Stimulated activated naive CD8-positive, alpha-beta T cell treated with anti-CD3 and anti-CD28 coated beads, Interleukin-15, Interleukin-2, amounts not matched to agents 100 U/mL and 50 U/mL, for 24 hours (primary cell): ENCODE measurements at places on chromosomes 5 and 9.

- no peak for DNase-seq
Observed at GRCh38 chr5:65013166-65013565, 244.4 kb downstream of the CWC27 start.

DNA sequence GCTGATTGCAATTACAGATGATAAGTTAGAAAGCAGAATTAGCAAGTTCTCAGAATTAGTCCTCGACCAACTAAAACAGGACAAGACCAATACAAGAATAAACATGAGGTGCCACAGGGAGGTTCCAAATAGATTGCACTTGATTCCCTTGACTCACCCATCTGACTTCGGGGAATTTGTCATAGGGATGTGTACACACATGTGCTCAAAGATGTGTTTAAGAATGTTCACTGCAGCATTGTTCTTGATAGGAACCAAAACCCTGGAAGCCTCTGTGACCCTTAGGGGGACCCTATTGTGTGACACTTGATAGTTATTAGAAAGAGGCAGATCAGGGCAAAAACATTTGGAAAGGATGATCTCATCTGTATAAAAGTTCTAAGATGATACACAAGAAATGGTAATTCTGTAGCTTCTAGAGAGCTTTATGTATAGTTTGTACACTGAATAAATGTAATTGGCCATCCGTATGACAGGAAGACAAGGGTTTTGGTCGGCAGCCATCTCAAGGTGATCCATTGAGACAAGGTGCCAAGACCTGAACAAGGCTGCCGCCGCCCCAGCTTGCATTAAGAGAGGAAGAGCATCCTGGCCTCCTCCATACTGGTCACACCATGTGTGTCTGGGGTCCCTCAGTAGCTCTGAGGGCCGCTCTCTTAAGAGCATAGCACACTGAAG lies 48.2 kb upstream of the GARNL3 start:
- DNase-seq: no peak

- DNase-seq: peak; percentile 70
Observed at GRCh38 chr5:543755-544674, 19.8 kb upstream of the SLC9A3 start.

- DNase-seq: no peak
Observed at GRCh38 chr5:41109186-41109585, 38.0 kb upstream of the MROH2B start.

- no peak for DNase-seq
Observed at GRCh38 chr5:57834829-57835608, 352.4 kb upstream of the ACTBL2 start.

DNA sequence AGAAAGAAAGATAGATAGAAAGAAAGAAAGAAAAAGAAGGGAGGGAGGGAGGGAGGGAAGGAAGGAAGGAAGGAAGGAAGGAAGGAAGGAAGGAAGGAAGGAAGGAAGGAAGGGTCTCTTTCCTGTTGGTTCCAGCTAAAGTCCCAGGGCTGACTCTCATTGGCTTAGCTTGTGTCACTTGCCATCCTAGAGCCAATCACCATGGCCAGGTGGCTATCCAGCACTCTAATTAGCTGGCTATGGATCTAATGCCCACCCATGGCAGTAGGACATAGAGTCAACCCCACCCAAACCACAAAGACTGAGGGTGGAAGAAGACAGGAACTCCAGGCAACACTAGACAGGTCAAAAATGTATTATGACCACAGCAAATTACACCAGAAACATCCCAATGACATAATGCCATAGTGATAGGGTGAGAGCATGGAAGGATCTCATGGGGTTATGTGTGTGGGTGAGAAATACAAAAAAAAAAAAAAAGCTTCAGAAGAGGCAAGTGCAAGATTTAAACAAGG lies 10.8 kb upstream of the CPLX2 start:
- no peak for DNase-seq

DNA sequence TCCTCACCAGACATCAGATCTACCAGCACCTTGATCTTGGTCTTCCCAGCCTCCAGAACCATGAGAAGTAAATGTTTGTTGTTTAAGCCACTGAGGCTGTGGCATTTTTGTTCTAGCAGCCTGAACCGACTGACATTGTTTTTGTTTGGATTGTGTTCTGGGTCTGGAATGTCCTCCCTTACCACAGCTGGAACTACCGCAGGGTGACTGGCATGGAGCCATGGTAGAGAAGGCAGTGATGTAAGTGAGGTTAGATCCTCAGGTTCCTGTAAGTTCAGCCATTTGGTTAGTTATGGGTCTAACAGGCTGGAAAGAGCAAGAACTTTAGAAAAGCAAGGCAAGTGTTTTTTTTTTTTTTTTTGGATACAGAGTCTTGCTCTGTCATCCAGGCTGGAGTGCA lies 209.3 kb downstream of the DAB2IP start:
- no peak for DNase-seq

DNA sequence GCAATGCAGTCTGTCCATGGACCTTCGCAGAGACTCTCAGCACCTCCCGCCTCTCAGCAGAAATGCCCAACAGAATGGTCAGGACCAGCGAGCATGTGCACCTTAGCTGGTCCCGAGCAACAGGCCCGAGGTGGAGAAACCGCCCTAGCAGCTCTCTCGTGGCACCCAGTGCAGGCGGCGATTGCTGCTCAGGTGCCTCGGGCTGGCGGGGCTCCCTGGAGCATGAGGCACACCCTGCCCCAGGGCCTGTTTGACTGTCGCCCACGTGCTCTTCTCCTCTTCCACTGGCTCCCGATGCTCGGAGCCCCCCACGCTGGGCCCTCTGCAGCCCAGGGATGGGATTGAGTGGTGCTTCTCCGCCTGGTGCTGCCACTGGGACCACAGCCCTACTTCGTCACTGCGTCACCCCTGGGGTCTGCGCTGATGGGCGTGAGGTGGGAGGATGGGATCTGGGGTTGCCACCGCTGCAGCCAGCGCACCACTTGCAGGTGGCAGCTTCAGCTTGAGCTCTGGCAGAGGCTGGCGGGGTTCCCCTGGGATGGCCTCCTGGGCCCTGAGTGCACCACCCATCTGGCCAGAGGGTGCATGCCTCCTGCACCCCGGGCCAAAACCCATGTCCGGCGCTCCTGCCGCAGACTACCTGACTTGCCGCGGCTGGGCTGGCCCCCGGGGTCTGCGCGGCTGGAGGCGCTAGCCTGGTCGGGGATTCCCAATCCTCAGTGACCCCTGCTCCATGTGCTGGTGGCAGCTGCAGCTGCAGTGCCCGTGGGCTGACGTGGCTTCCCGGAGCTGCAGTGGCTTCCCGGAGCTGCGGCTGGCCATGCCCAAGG lies 244.2 kb downstream of the FOXD4L6 start:
- no peak for DNase-seq

GRCh38 chr9:126738553-126738952 lies 66.3 kb upstream of the ZBTB43 start:
- DNase-seq: no peak

DNA sequence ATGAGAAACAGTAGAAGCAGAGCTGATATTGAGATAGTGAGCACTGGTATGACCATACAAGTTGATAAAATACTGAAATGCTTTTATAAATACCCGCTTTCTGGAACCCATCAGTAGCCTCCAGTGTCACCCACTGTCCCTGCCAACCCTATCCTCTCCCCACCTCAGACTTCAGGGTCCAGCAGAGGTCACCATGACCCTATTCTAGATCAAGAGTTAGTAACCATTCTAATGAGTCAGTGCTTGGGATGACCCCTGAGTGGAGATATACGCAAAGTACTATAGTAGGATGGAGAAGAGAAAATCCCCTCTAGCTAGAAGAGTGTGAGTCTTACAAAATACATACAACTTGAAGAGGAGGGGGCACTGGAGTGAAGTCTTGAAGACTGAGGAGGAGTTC lies 297.9 kb upstream of the BRINP1 start:
- DNase-seq: no peak

- no peak for DNase-seq
Observed at GRCh38 chr5:432201-432927, 10.6 kb upstream of the EXOC3 start.

DNA sequence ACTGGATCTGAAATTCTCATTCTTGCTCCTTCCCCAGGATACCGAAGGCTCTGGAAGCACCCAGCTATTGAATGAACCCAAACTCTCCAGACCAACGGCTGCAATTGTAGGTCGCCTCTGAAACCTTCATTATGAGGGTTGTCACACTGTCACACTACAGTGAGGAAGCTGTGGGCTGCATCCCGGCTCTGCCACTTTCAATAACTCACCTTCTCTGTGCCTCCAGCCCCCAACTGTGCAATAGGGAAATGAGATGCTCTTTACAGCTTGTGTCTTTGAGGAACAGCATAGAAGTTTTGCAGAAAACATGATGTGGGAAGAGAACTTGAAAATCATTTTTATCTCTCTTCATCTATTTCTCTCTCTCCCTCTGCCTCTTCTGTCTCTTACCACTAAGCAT lies 69.6 kb upstream of the TGFBR1 start:
- no peak for DNase-seq

GRCh38 chr5:35004200-35004599 lies 43.5 kb downstream of the AGXT2 start:
- DNase-seq: no peak

DNA sequence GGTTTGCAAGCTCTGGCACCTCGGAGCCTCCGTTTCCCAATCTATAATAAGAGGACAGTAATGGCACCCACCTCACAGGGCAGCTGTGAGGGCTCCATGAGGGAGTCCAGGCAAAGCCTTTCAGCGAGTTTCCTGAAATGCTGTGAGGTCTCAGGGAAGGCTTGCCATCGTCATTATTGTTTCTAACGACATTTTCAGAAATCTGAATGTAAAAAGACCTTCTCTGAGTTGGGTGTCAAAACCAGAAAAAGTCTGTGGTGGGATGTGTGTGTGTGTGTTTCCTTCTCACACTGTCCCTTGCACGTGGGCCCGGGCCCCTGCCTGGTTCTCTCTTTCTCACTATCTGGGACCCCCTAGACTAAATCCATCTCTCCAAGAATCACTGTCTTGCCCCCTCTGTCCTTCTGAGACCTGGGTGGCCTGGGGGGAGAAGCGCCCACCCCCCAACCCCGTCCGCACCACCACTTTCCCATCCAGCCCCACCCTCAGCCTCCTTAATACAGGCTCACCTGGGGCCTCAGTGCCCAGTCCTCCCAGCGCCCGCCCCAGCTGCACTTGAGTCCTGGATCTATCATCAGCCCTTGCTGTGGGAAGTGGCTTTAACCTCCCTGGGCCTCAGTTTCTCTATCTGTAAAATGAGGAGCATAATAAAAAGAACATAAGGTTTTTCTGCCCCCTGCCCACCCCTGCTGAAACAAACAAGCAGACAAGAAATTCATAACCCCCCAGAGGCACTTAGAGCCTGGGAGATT lies 180.3 kb downstream of the C9orf50 start:
- no peak for DNase-seq

DNA sequence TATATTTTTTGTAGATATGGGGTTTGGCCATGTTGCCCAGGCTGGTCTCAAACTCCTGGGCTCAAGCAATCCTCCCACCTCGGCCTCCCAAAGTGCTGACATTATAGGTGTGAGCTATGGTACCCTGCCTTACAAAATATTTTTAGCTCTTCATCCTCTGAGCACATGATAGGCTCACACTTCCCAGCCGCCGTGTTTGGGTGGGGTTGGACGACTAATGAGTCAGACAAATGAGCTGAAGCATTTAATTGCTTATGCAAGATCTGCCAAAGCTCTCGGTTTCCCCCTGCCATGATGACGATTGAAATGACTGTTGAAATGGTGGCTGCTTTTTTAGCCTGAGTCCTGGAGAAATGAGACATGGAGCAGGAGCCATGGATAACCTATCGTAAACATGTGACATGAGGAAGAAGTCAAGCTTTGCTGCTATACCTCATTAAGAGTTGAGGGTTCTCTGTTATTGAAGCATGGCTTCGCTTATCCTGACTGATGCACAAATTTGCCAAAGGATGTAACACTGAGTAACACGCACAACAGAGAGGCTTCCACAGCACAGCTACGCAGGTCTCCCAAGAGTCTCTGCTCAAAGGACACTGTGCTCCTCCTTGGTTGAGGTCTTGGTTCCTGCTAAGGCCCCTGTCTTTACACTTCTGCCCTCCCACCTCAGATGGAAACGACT lies 48.2 kb upstream of the GFPT2 start:
- DNase-seq: no peak

GRCh38 chr5:67267512-67268216 lies 71.1 kb upstream of the CD180 start:
- DNase-seq: no peak

DNA sequence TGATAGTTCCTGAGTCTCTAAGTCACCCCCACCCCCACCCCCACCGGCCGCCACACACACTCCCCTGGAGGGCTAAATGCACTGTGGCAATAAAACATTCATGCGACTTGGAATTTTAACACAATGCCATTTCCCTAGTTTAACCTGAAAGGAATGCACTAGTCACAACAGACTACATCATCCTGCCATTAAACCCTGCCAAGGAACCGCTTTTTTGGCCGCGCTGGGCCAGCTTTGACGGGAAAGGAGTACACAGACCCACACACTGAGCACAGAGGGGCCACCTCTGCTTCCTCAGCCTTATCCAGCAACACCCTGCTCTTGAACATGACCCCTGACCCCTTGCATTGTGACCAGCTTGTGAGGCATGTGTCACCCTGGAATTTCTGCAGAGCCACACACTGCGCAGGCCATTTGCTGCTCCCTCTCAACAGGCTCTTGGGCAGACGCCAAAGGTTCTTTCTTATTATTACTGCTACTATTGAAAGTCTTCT lies 165.3 kb downstream of the BNC2 start:
- no peak for DNase-seq

DNA sequence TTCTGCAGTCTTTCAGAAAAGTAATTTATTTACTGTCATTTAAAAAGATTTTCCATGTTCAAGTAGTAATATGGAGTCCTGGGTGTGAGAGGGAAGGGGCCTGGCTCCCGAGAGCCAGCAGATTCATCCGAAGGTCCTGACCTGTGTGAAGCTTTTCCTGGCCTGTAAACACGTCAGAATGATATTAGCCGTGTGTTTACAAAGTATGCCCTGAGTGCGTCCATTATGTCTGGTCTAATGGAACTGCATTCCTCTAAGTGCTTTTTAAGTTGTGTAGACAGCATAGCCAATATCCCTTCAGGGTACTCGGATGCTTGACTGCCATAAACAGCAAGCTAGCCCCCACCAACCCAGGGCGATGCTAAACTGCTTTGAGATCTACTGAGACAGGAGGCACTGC lies 495.2 kb downstream of the AGTPBP1 start:
- DNase-seq: no peak

DNA sequence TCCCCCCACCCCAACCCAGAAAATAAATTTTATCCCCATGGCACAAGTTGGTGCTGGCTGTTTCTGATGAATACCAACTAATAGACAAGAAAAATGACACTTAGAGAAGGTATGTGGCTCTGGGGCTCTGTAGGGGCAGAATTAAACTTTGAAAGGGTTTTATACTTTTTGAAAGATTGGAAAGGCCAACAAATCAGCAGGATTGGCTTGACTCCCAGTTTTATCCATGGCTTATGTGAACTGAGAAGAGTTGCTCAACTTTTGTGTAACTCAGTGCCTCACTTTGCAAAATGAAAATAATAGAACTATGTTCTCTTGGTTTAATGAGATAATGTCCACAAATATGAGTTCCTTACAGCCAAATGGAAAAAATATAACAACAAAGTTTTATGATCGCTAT lies 288.9 kb upstream of the KIF2A start:
- no peak for DNase-seq

GRCh38 chr9:104934691-104935500 lies 6.9 kb upstream of the ABCA1 start:
- no peak for DNase-seq

GRCh38 chr9:32331240-32331639 lies 53.2 kb upstream of the ACO1 start:
- DNase-seq: no peak
